Stimulated activated CD8-positive, alpha-beta memory T cell treated with anti-CD3 and anti-CD28 coated beads, Interleukin-15, amount 100 ng/mL, for 1 hour (primary cell): ENCODE measurements at places on chromosomes 3 and 15.

DNA sequence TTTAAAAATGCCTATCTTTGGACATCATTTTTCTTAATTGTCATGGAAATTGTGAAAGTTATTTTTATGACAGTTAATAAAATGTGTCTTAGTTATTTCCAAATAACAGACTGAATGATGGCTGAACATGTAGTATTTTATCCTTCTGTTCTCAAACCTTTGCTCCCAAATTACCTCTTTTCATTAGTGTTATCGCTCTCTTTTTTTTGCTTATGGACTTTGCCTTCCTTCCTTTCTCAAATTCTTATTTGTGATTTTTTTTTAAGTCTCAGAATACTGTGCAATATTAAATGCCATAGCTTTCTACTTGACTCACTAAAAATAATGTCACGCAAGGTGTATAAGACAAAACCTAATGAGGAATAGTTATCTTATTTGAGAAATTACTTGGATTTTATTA is 107.7 kb downstream of the VPS8 start:
- no peak for DNase-seq

DNA sequence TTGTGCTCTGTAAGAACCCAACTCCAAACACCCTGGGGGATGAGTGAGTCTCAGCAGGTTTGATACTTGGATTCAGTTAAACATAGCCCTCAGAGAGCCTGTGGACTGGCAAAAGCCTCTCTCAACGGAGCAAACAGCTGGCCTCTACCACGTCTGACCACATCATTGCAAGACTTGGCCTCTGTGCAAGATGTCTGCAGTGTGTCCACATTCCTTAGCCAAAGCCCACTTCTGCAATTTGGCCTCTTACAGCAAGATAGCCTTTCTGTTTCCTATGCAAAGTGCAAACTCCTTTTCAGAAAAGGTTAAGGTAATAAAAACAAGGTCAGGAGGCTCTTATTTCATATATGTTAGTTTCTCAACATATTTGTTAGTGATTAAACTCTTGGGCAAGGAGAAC is 27.9 kb downstream of the FBN1 start:
- DNase-seq: no peak

DNA sequence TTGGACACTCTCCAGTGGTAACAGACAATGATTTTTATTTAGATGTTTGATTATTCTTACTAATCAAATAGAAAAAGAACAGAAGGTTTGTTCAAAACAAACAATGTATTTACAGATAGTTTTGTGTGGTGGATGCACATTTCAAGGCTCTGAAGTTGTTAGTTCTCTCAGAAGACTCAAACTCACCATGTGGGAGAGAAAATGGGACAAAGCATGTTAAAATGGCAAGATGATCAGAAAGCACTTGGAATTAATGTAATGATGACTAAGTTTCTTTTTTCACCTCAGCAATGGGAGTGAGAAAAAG is 450.5 kb upstream of the KCNMB2 start:
- no peak for DNase-seq

GRCh38 chr3:122111974-122112373 is 56.8 kb downstream of the CD86 start:
- DNase-seq: no peak

DNA sequence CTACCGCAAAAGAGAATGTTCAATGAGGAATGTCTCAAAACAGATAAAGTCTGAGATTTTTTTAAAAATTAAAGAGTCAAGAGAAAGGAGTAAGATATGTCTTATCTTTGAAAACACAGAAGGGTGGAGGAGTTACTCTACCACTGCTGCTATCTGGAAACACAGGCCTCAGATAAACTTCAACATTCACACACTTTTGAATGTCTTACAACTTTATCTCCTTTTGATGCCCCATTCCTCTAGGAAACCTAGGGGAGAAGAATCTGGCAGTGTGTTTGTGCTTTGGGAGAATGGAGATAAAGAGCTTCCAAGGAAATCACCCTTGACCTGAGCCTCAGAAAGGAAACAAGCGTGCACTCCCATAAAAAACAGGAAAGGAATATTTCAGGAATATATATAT is 468.2 kb downstream of the PLOD2 start:
- DNase-seq: no peak

DNA sequence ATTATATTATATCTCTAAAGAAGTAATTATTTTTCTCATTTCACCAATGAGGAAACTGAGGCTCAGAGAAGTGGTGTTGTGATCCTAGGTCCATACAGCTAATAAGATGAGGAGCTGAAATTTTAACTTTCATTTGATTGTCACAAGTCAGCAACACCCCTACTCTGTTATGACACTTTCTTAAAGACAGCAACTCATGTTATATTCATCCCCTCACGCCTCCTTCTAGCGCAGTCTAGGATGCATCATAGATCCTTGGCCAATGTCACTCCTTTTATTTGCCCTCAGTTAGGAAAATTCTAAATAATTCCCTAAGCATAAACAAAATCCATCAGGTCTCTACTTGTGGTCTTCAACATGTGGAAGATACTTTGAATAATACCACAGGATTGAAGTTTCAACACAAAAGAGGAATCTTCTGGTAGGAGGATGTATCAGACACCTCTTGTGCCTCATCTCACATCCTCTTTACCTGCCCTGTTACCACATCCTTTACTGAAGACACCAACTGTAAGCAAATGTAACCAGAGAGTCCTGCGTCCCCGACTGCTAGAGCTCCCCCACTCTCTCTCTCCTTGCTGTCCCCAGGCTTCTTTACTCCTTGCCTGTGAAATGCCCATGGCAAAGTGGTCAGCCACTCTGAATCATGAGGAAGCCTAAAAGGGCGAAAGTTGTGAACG is 53.7 kb downstream of the TRIM42 start:
- no peak for DNase-seq

DNA sequence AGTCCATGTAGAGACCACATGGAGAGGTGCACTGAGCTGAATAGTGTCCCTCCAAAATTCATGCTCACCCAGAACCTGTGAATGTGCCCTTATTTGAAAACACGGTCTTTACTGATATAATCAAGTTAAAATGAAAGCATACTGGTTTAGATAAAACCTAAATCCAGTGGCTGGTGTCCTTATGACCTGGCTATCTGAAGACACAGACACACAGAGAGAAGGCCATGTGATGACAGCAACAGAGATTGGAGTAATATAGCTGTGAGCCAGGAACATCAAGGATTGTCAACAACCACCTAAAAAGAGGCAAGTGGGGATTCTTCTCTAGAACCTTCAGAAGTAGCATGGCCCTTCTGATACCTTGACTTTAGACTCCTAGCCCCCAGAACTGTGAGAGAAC is 54.7 kb upstream of the CD47 start:
- DNase-seq: no peak

GRCh38 chr3:160893207-160893606 is 137.2 kb downstream of the PPM1L start:
- DNase-seq: no peak

DNA sequence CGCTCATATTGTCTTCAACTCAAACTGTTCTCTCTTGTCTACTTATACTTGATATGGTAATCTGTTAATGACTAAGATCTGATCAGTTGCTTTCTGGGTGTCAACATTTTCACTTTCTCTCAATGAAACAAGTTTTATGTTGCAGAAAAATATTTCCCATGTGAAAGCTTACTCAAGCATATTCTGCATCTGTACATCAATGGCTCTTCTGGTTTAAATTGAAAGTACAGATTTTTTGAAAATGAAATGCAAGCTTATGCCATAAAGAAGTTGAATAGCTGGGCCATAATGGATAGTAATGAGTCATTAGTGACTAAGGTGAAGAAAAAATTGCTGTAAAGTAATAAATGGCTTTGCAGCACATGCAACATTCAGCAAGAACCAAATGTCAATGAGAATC is 140.7 kb downstream of the BCHE start:
- DNase-seq: no peak

GRCh38 chr15:70488002-70488605 is 275.3 kb downstream of the UACA start:
- peak; percentile 67 for DNase-seq

GRCh38 chr15:81280696-81281455 is 43.1 kb downstream of the STARD5 start:
- DNase-seq: no peak

DNA sequence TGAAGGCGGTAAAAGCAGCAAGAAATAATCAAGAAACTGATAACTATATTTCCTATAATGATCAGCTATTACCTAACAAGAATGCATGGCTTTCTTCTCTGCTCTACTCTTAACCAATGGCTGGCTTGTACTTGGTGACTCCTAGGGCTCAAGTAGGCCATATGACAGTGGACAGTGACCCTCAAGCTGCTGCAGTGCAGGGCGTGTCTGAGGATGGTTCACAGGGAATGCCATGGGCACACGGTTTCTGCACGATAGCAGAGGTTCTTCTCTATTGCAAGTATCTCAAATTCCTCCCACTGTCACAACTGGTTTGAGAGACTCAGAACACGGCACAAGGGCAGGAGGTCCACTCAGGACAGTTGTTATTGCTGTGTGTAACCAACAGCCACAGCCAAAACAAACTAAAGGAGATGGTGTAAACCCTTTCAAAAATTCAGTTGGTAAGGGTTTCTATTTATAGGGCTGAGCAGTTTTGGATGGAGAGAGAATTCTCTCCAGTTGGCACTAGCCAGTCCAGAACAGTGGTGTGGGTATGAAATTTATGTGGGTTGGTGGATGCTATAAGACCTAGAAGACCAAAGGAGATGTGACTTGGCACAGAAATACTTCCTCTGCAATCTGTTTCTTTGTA is 103.2 kb upstream of the ST8SIA2 start:
- no peak for DNase-seq

DNA sequence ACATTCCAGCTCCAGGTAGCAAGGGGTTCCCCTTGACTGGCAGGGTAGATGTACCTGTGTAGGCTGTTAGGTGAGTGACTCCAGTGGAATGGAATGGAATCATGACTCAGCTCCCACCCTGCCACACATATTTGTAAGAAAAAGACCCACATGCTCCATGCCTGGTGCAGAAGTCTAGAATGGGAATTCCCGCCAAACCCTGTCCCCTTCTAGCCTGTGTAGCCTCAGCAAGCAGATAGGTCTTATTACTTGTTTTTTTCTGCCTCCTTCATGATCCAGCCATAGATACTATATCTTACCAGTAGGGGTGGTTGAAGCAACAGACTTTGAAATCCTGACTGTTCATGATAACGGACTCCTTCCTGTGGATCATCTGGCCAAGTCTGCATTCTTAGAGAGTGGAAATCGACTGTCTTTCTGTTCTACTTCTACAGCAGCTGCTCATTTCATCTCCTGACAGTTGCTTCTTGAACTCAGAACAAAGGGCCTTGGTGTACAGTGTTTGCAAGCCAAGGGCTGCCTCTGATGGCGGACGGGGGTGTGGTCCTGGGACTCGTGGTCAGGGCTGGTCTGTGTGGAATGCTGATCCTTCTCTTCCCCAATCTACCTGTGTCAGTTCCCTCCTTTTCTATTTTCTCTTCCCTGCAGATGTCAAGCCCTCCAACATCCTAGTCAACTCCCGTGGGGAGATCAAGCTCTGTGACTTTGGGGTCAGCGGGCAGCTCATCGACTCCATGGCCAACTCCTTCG is 16.3 kb downstream of the SNAPC5 start:
- DNase-seq: no peak

DNA sequence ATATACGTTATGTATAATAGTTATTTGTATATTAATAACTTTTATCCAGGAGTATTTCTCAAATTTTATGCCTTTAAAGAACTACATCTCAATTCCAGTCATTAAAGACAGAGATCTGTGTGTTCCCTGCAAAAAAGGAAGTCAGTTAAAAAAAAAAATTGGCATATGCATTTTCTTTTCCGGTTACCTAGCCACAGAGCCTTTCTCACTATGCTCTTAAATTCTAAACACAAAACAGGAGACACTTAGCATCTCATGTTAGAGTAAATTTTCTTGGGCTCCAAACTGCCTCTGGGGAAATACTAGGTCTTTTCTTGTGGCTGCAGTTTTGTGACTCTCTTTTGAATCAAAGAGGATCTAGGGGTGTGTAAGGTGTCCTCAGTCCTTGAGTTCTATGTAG is 105.9 kb downstream of the KCNH8 start:
- no peak for DNase-seq

DNA sequence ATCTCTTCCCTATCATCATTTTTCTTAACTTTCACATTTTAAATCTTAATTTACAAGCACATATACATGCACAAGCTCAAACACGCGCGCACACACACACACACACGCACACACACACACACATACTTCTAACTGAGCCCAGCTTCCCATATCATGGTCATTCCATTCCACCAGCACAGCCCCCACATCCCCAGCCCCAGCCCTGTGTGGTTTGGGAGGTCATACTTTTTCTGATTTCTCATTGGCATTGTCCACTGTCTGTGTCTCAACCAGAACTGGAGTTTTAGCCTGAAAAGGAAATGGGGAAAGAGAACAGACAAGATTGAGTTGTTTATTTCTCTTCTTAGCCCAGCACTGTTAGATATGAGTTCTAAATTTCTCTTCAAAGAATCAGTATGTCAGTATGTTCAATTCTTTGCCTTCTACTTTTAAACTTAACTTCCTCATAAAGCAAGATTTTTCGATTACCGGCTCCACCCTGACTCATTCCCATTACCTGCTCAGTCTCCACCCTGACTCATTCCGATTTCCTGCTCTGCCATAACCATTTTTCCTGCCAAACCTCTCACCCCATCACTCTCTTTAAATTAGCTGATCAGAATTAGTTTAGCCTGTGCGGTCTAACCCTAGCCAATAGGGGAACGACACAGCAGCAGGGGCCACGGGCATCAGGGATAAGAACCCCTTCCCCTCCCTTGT is 6.4 kb downstream of the IQCF1 start:
- no peak for DNase-seq

GRCh38 chr3:36546226-36546625 is 165.9 kb downstream of the STAC start:
- DNase-seq: no peak

GRCh38 chr15:40949756-40950207 is 3.5 kb upstream of the CHAC1 start:
- DNase-seq: no peak

DNA sequence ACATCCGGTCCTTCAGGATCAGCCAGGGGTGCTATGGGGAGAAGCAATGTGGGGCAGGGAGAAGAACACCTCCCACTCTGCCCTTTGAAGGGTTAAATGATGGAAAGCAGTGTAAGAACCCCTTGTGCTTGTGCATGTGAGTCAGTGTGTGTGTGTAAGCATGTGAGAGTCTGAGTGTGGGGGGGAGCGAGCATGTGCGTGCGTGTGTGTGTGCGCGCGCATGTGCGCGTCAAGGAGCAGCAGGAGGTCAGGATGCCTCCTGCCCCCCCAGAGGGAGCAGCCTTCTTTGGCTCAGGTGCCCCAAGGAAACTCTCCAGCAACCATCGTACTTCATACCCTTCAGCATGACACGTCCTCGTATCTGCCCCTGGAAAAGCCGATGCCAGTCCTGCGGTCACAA is 30.3 kb downstream of the GALNT15 start:
- DNase-seq: no peak
